ENCODE measurements at places on chromosomes 4 and X. TPM values are rescaled to one million over a fixed set of nuclear protein-coding genes. Genes with fewer than 3 reads are reported as not detected.

- peak; percentile 41 for DNase-seq
These were observed 18.0 kb downstream of the CRMP1 start for GRCh38 chr4:5874811-5875449.

DNA sequence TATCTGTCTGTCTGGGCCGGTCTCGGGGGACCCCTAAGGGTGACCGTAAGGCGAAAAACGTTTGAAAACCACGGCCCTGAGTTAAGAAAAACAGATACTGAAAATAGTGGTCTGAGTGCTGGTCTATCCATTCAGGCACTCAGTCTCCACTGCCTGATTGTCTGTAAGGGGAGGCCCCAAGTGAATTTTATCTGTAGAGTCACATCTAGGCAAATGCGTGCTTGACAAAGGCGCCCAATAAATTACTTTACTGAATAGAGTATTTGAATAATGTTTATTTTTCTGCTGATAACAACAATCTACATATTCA lies 465 bp downstream of the HNRNPH2 start:
- no peak for DNase-seq

DNA sequence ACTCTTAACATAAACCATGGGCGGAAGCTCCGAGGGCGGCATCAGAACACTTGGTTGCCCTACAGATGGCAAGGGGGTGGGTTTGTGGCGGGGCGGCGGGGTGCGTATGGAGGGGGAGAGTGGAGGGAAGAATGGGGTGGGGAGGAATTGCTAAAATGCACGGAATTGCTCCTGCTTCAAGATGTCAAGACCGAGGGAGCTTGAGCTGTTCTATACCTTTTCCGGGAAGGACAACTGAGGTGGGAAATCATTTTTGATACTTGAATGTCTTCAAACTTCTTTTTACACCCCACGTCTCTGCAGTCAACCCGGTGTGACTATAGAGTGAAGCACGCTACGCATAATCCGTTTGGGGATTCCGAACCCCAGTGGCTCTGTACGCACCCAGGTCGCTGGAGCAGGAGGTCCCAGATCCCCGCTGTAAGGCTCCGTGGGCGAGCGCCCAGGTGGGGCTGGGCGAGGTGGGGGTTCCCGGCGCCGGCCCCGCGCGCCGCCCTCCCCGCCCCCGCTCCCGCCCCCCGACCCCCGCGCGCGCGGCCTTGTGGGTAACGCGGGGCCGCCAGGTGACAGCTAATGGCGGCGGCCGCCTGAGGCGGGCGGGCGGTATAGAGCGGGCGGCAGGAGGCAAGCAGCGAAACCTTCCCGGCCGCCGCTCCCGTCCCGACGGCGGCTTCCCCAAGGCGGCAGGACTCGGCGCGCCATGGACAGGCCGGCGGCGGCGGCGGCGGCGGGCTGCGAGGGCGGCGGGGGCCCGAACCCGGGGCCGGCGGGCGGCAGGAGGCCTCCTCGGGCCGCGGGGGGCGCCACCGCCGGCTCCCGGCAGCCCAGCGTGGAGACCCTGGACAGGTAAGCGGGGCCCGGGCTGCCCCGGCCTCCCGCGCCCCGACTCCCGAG lies at the start of gene MTMR1:
Gene MTMR1 (plus strand): TSS at position 566 of the 894 bp plus-strand sequence. CDS start 135 bp downstream, at position 701.
- DNase-seq, result no peak

DNA sequence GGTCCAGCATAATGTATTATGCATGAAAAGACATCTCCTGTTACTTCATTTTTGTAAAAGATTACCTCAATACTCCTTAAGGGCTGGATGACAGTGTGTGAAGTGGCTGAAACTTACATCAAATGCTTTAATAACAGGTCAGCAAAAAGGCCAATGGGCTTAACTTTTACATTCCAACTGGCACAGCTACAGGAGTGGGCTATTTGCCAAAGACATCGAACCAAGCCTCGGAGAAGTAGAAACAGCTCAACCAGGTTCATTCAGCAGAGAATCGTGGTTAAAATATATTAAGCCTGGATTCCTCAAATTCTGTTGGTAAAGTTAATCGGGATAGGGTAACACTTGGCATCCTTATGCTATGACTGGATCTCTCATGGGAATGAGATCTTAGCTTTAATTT lies 639.7 kb downstream of the TRIML1 start:
- no peak for DNase-seq

NDST4 gene
- total RNA-seq, result not detected

DNA sequence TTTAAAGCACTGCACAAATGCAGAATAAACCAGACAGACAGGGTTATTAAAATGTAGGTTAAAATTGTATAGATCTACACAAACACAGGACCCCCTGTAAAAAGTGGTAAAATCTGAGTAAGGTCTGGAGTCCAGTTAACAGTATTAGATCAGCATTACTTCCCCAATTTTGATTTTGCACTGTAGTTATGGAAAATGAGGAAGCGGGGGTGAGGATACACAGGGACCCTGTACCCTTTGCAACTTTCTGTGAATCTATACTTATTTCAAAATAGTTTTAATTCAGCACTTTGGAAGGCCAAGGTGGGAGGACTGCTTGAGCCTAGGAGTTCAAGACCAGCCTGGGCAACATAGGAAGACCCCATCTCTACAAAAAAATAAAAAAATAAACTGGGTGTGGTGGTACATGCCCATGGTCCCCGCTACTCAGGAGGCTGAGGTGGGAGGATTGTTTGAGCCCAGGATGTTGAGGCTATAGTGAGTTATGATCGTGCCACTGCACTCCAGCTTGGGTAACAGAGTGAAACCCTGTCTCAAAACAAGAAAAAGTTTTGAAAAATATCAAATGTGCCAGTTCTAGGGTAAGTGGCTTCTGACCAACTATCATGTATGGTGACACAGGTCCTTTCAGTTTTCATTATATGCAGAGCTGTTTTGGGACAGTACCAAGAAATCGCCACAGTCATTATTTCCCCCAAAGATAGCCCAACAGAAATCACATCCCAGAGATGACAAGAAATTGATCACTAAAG lies 17.7 kb downstream of the SEL1L3 start:
- no peak for DNase-seq

- no peak for DNase-seq
These were observed 77.7 kb downstream of the TSPAN7 start for GRCh38 chrX:38638952-38639529.

HTN3 gene
- not detected for total RNA-seq

KIAA1210 gene
- total RNA-seq, result not detected

- no peak for DNase-seq
These were observed 5.6 kb downstream of the HAND2 start for GRCh38 chr4:173524218-173525117.

GRCh38 chr4:6404611-6405396 lies 67.6 kb downstream of the PPP2R2C start:
- DNase-seq, result no peak

GRCh38 chr4:98614094-98614493 lies 44.3 kb downstream of the TSPAN5 start:
- no peak for DNase-seq

TEX13D gene
- total RNA-seq, result not detected

DNA sequence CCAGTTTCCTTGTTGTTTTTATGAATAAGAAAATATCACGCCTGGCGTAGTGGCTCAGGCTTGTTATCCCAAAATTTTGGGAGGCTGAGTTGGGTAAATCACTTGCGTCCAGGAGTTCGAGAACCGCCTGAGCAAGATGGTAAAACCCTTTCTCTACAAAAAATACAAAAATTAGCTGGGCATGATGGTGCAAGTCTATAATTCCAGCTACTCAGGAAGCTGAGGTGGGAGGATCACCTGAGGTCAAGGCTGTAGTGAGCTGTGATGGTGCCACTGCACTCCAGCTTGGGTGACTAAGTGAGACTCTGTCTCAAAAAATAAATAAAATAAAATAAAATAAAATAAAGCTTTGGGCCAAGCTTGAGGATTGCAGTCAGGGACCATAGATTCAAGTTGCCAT lies 827.2 kb downstream of the FSTL5 start:
- DNase-seq, result no peak

- DNase-seq, result no peak
These were observed 103.4 kb downstream of the QRFPR start for GRCh38 chr4:121277194-121278105.

DNA sequence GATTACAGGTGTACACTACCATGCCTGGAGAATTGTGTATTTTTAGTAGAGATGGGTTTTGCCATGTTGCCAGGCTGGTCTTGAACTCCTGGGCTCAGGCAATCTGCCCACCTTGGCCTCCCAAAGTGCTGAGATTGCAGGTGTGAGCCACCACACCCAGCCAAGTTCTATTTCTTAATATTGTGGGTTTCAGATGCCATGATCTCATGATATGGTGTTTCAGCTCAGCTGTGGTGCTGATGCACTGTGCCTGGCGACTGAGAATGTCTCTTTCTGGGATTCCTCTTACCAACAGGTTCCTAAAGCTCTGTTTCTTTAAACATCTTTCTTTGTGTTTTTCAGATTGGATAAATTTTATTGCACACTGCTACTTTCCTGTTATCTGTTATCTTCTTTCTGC lies 17.3 kb upstream of the NDUFC1 start:
- no peak for DNase-seq
